ENCODE measurements at places on chromosomes 3 and 15.

- no peak for DNase-seq
These were observed 56.5 kb downstream of the SLC7A14 start for GRCh38 chr3:170529346-170529745.

DNA sequence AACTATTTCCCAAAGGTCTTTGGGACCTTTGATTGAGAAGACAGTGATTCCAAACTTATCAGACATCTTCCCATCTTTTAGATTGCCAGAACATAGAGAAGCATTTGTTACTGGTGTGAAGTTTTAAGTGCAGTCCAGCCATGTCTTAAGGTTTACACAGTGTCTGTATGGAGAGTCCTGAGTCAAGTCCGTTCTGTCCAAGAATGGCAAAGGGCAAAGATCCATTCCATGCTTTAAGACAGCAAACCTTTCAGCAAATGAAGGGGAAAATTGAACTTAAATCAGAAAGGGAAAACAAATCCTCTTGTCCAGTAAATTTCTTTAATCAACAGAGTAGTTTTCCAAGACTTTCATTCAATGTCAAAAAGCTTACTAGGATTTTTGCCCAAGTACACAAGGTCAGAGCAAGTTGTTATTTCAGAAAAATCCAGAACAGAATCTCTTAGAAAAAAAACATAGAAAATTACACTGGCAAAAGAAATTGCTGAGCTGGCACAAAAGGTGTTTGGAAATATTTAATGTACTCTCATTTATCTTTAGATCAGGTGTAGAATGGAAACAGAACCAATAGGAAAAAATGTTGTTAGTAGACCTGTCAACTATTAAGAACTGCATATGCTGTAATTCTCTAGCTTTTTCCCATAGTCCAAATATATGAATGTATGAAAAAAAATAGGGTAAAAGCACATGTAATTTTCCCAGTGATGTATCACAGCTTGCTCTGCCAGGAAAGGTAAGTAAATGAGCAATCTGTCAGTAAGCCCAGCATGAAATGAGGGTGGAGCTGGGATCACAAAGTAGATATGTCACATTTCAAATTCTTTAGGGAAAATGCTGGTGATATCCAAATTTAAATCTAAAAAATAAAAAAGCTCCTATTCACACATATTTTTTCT is 1099.9 kb downstream of the TUSC7 start:
- DNase-seq = no peak

GRCh38 chr15:93213281-93213680 is 124.3 kb upstream of the RGMA start:
- DNase-seq = no peak

DNA sequence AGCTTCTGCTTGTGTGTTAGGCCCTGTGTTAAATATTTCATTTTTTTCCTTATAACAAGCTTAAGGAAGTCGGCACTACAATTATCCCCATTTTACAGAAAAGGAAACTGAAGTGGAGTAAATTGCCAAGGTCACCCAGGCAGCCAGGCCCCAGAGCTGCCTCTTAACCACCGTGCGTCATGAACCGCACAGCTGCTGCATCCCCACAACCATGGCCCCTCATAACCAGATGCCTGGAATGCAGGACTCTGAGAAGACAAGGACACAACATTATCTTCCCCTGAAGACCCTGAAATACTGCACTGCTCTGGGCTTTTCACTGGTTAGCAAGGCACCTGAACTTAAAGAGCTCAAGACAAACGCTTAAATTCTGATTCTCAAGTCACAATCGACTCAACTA is 14.6 kb downstream of the LRIG1 start:
- DNase-seq = no peak

- no peak for DNase-seq
These were observed 5.3 kb downstream of the TNFSF10 start for GRCh38 chr3:172517859-172518466.

- DNase-seq = no peak
These were observed 6.9 kb downstream of the ACAD11 start for GRCh38 chr3:132652640-132653270.

DNA sequence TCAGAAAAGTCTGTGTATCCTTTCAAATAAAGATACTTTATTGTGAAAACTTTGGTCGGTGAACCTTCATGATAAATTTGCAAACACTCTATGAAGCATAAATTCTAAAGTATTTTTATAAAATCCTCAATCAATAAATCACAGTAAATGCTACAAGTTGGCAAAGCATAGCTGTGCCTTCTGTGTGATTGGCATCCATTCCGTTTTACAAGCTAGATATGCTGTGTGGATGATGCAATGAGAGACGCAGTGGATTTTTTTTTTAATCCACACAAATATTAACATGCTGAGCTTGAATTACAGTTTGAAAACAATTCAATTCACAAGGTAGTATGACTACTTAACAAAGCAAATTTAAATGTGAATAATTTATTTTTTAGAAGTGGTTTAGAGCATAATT is 937.2 kb downstream of the ZPLD1 start:
- no peak for DNase-seq

DNA sequence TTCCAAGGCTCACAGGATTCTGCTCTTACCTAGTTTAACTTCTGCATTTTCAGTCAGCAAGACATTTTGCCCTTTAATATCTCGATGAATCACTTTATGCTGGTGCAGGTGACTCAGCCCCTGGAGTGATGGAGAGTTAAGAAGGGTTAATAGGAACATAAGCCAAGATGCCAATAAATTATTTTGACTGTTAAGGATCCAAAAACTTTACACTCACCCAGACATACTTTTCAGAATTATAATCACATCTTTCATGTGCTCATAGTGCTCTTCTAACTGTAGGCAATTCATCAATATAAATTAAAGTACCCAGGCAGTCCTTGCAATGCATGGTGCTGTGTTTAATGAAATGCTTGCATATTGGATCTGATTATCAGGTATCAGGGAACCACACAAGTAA is 164.1 kb upstream of the SLC2A2 start:
- DNase-seq = no peak

GRCh38 chr3:190426806-190427507 is 22.7 kb downstream of the TMEM207 start:
- DNase-seq = no peak

DNA sequence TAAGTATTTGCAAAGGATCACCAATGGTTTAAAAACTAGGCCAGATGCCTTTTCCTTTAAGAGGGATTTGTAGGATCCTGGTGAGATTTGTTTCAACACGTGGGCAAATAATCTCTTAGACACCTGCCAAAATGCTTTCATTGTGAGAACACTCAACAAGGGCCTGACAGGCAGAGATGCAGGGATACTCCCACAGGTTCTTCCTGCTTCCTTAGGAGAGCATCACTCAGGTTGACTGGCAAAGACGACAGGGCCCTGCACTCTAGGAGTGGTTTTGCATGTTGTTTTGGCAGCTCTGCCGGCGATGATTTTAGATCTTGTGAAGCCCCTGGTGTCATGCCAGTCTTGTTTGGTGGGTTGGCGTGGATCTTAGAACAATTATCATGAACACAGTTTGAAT is 184.5 kb downstream of the NR1D2 start:
- DNase-seq = no peak

DNA sequence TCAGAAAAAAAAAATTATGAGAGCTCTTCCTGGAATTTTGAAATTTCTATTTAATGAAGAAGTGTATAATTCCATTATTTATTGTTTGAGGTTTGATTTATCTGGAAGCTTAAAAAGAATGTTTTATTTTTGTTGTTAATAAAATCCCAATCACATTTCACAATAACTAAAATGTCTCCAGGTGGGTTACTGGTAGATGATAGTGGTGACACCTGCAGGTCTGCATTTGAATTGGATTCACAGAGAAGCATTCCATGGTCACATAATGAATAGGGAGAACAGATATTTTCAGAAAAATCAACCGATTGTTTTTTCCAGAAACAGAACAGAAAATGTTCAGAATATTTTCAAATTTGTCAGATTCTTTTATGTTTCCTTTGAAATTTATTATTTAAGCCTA is 48.3 kb downstream of the ASB7 start:
- DNase-seq = no peak

- no peak for DNase-seq
These were observed 442.6 kb upstream of the THRB start for GRCh38 chr3:24937228-24937627.

GRCh38 chr3:16482194-16482769 is 31.2 kb downstream of the RFTN1 start:
- DNase-seq = no peak

DNA sequence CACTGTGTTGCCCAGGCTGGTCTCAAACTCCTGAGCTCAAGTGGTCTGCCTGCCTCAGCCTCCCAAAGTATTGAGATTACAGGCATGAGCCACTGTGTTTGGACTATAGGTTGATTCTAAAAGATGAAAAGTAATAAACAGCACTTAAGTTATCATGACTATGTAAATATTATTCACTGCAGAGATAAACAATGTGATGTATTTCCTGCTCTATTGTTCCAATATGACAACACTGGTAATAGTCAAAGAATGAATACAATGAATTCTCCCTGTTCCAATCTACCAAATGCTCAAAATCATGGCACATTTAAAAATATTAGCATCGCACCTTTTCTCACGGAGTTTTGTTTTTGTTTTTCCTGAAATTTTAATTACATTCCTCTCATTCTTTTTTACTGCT is 36.8 kb upstream of the TBL1XR1 start:
- DNase-seq = no peak

GRCh38 chr3:113039546-113039945 is 48.8 kb downstream of the GTPBP8 start:
- no peak for DNase-seq

- no peak for DNase-seq
These were observed 380 bp downstream of the MYLK start for GRCh38 chr3:123883701-123884202.

DNA sequence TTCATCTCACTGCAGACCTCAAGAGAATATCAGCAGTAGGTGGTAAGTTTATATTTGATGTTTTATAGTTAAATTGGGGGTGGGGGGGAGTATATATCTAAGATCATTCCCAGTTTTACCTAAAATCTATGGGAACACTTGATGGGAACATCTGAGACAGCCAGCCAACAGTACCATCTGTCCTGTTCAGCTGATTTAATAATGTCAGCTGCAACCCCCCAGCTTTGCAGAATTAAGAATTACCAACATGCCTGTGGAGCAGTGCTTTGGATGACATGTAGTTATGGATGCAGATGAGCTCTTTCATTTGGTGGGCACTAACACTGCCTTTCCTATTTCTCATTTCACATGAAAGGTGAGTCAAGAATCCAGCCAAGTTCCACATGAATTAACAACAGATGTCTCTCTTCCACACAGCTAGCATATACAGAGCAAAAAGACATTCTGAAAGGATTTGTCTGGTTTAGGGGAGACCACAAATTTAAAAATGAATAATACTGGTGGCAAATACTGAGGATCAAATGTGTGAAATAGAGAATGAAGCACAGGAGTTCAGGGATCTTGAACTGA is 76.2 kb downstream of the SETD5 start:
- DNase-seq = no peak

DNA sequence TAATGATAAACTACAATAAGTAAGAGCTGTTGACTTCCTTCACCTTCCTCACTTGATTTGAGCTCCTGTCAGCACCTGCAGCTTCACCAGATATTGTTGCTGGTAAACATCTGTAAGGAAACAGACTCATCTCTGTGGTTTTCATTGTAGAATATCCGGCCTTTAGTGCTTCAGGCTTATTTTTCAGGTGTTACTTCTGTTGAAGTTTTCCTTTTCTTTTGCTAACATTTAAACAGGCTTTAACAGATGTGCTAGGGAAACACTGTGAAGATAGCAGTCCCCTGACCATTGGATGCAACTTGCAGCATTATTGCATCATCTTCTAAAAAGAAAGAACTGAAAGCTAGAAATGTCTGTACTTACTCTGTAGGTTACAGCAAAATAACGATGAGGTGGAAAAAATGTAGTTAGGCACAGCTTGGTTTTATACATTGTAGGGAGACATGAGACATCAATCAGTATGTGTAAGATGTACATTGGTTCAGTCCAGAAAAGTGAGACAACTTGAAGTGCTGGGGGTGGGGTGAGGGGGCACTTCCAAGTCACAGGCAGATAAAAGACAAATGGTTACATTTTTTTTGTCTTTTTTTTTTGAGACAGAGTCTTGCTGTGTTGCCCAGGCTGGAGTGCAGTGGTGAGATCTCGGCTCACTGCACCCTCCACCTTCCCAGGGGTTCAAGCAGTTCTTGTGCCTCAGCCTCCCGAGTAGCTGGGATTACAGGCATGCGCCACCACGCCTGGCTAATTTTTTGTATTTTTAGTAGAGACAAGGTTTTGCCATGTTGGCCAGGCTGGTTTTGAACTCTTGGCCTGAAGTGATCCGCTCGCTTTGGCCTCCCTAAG is 10.2 kb downstream of the EDEM1 start:
- DNase-seq = no peak

DNA sequence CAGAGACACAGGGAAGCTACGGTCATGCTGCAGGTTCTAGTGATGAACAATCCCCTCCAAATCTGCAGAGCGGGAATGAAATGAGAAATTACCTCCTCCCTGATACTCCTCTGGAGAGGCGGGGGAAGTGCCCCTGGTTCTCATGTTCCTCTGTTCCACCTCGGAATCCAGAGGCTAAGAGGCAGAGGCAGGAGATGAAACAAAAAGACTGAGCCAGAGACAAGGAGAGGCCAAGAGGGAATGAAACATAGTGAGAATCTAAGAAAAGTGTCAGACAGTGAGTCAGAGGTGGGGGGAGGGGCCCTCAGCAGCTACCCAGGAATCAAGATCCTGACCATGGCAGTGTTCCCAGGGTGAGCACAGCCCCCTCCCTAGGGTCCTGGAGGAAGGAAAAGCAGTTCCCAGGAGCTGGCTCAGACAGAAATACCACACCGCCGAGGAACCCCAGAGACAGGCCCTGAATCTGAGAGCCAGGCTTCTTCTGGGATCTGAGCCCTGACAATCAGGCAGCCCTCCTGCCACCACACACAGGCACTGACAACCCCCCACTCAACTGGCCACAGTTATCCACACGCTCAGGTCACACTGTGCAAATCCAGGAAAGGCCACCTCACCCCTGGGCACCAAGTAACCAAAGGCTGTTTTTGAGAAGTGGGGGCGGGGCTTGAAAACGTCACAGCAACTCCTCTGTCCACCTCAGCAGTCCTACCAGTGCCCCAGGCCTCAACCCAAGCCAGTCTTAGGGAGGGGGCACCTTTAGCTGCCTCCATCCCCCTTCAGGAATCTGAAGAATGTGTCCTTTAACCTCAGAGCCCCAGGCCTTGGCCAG is 2.4 kb downstream of the CSRNP1 start:
- DNase-seq = no peak
